ENCODE measurements at places on chromosomes 6 and 20.

DNA sequence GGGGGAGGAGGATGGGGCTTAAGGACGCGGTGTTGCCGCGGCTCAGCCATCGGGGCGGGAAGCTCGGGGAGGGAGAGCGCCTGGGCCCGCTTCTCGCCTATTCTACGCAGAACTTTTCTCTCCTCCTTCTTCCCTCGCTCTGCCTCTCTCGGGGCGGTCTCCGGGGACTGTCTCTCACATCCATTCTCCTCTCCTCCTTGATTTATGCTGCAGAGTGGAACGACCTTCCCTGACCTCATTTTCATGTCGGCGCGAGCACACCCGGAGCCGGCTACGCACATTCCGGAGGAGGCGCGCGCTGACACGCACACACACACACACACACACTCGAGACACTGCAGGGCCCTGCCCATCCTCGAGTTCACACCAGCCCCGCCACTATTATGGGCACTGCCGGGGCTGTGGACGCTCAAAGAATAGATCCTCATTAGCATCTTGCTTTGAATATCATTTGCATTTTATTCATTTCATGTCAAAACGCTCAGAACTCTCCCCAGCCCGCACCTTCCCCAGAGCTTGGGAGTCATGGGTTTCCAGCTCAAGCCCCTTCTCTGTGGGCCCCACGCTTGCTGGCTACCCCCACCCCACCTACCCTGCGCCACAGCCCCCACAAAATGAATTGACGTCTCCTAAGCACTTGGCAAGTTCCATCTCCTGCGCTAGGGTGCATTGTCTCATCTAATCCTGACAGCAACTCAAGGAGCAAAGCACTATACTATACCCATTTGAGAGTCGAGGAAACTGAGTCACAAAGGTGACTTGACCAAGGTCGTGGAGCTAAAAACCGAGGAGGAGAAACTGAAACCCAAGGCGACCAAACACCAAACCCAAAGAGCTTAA is 36.8 kb downstream of the NCR2 start:
- DNase-seq = peak; percentile 14

DNA sequence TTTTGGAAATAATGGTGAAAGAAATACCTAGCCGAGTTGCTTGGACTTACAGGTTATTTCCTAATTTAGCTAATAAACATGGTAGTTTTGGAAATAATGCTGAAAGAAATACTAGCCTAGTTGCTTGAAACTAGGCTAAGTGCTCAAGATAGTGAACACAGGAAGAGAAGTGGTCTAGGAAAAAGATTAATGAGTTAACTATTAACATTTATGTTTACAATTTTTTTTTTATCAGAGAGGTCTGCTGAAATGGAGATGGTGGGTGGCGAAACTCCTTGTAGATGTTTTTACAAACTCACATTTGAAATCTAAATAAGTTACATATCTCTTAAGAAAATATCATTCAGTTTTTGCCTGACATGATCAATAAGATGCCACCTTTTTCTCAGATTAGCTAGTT is 39.2 kb downstream of the MAPK14 start:
- DNase-seq = no peak

DNA sequence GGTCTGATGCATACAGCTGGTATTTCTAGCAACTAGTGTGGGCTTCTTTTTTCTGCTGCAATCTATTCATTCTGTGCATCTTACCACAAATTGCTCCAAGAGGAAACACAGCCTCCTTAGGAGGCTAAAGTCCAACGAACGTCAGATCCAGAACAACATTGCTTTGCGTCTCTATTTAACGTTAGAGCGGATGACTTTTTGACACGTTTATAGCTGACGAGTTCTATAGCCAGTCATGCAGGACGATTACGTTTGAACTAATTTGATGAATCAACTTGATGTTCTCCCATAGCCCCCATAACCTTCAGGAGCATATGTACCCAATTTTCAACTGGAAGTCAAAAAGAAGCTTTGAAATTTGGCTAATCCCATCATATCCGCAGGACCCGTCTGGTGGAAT is 59.9 kb downstream of the TSHZ2 start:
- no peak for DNase-seq

GRCh38 chr6:95978230-95978629 is 37.5 kb upstream of the FUT9 start:
- DNase-seq = no peak

- DNase-seq = no peak
These were observed 169.9 kb downstream of the QRSL1 start for GRCh38 chr6:106799031-106799894.

GRCh38 chr20:2918096-2919049 is 45.1 kb downstream of the PTPRA start:
- DNase-seq = no peak

GRCh38 chr6:93177438-93177837 is 241.9 kb downstream of the EPHA7 start:
- DNase-seq = no peak

DNA sequence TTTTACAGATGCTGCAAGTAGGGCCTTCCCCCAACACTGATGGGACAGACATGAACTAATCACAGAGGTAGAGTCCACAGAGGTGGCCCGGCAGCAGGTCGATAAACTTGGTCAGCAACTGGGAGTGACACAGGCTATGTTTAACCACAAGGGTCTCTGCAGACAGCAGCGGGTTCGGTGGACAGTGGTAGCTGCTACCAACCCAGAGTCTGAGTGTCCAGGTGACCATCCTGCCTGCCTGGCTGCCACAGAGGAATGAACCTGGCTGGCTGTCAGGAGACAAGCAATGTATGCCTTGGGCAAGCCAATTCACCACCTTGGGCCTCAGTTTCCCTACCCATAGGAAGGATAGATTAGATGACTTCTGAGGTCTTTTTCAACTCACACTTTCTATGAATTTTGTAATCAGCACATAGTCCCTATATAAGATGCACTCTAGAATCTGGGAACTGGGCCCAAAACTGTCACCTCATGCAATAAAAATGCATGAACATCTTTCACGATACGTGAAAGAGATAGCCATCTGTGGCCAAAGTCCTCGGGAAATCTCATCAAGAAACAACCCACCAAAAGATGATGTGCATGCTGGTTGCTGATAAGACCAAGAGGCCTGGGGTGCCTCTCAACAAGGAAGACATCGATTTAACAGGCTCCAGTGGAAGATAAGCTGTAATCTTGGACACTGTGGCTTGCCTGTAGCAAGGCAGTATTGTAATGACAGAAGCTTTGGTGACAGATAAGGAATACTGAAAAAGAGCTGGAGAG is 30.5 kb downstream of the MDGA1 start:
- no peak for DNase-seq

DNA sequence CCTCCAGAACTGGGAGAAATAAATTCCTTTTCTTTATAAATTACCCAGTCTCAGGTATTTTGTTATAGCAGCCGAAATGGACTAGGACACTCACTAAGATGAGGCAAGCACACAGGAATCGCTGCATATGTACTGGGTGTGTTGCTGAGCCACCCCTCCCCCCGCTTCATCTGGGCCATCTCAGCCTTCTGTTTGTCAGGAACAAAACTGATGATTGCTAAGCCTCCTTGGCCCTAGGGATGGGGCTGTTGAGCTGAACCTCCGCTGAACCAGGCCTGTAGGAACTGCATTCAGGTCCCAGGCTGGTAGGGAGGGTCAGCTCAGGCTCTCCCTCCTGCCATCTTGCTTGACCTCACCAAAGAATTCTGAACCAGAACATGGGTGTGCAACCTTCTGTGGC is 108.6 kb downstream of the MAP3K7 start:
- DNase-seq = no peak

DNA sequence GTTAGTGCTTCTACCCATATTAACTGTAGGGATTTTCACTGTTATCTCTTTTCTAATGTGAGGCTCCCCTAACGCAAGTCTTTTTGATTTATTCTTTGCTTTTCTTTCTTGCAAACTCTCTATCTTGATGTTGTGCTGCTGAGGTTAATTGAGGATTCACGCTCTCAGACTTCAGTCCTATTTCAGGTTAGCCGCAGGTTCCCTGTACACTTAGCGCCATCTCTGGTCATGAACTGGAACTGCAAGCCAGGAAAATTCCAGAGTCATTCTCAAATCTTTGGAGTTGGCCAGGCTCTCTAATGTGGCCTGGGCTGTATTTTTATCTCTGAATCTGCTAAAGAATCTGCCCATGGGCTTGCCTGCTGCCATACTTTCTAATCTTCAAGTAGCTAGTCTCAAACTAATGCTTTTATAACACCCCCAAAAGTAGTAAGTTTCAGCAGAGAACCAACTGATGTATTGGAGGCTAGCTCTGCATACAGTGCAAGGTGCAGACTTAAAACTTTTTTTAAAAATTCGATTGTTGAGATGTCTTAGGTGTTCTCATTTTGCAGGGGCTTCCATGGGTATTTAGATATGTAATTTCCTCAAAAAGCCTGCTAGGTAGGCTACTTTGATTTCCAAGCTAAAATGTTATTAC is 91.1 kb upstream of the OPRM1 start:
- no peak for DNase-seq

DNA sequence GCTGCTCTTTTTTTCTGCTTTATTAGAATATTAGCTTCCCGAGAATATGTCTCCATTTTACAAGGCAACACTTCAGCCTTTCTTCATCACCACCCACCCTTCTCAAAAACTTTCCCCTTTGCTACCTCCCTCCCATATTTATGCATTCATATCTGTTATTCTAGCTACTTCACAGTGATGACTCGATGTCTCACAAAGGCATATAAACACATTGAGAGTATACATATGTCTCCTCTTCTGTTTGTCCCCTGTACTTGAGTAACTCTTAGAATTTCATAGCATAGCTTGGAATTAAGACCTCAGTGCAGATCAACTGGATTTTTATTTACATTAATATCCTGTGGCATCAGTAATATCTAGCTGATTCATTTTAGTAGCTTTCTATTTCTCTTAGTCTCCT is 6.5 kb downstream of the RNF144B start:
- no peak for DNase-seq
